ENCODE measurements at places on chromosomes 12 and 14.

GRCh38 chr12:50742776-50743175 is 21.1 kb upstream of the ATF1 start:
- no peak for DNase-seq

GRCh38 chr12:52126050-52126604 is 46.6 kb downstream of the SMIM41 start:
- no peak for DNase-seq

- no peak for DNase-seq
These were observed 585.4 kb downstream of the SNAPC1 start for GRCh38 chr14:62347562-62348011.

DNA sequence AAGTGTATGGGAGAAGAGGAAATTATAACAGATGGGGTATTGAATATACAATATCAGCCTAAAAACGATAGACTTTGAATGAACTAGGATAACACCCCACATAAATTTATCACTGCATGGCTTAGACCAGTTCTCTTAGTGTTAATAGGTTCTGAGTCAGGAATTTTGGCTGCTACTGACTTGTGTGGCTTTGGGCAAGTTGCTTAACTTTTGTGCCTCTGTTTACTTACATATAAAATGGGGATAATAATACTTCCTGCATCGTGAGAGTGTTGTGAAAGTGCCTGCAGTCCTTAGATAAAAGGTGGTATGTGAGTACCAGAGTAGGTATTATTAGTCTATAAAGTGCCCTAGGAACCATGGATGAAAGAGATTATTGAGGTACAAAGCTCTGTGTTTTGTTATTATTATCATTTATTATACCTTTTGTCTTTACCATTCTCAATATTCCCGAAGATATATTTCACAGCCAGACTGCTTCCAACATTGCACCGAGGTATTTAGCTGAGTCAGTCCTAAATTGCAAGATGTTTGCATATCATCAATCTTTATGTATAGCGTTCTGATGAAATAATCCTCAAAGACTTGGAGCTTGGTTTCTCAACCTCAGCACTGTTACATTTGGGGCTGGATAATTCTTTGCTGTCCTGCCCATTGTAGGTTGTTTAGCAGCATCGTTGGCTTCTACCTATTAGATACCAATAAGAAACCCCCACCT is 2.3 kb upstream of the PAWR start:
- no peak for DNase-seq

DNA sequence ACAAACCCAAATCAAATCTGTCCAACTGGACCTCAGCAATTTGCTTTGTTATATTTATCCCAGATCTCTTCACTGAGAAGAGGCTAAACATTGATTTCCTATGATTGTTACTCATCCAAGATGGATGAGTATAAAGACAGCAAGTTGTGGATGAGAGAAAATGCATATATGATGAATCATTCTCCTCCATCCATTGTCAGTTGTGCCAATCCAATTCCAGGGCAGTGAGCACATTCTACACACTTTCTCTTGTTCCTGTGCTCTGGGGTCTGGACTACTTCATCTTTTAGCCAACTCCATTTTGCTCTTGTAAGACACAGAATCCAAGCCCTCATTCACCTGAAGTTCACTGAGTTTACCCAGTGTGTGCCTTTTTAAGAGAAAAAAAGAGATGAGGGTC is 105.7 kb downstream of the GCH1 start:
- no peak for DNase-seq

- DNase-seq, result no peak
These were observed 10.8 kb upstream of the PSMA6 start for GRCh38 chr14:35281341-35281740.

GRCh38 chr14:23352506-23353432 is at the start of gene SLC22A17:
Gene SLC22A17, minus strand, starts transcription at chr14:23352887.
- DNase-seq, result no peak

DNA sequence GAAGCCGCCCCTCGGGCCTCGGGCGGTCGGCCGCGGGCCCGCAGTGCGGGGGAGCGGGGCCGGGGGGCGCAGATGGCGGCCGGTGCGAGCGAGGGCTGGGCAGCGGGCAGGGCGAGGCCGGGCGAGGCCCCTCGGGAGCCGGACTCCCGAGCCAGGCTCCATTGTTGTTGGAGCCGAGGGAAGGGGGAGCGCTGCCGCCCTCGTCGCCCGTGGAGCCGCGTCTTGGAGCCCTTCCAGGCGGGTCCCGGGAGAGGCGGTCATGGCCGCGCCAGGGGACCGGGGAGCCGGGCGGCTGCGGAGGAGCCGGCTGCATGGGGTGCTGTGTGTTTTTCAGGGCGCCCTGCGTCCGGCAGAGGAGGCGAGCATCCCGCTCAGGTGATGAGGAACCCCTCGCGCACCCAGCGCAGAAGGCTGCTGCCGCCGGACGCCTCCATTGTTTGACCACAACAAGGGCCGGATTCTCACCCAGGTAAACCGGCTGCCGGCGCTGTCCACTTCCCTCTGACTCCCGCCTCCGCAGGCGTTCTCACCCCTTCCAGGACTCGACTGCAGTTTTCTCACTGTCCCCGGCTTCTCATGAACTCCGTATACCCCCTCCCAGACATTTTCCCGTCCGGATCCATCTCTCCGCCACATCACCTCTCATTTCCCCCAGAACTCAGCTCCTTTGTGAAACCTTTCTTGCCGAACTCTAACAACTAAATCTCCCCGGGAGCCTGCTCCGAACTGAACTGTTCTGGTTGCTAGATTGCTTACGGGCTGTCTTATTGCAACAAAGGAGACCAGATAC is 732 bp downstream of the ZNF664 start:
- no peak for DNase-seq

DNA sequence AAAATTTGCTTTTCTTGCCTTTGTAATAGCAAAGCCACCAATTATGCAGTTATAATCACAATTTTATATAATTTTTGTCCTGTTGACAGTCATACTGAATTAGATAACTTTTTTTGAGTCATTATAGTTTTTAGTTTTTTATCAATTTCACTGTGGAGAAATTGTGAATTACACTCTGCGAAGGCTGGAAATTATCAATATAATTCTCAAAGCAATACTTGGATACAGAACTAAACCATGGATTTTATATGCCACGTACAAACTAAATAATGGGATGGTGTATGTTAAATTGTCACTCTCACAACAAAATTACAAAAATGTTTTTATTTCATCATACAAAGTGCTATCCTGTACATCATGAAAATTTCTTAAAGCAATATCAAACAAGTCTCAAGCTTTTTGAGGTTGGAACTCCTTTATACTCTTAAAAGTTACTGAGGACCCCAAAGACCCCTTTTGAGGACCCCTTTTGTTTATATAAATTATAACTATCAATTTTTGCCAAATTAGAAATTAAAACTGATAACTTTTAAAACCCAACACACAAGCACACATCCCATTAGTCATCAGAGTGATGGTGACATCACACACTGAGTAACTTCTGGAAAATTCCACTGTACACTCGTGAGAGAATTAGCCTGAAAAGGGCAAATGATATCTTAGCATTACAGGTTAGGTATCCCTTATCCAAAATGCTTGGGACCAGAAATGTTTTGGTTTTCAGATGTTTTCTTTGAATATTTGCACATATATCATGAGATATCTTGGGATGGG is 19.8 kb upstream of the AQP2 start:
- DNase-seq, result no peak

DNA sequence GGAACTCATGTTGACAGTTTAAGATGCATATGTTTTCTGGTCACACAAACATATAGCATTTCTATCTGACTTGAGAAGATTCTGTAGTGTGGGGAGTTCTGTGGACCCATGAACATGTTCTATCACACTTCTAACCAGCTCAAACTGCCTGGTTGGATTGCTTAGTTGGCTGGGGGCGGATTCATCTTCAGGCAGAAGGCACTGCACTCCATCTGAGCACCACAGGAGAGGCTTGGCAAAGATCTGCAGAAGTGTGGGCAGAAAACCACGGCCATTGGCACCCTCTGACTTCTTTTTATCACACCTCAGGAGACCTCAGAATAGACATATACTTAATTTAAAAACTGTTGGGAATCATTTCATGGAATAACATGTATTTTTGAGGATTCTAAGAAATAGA is 68.5 kb downstream of the LIN7A start:
- DNase-seq, result no peak

DNA sequence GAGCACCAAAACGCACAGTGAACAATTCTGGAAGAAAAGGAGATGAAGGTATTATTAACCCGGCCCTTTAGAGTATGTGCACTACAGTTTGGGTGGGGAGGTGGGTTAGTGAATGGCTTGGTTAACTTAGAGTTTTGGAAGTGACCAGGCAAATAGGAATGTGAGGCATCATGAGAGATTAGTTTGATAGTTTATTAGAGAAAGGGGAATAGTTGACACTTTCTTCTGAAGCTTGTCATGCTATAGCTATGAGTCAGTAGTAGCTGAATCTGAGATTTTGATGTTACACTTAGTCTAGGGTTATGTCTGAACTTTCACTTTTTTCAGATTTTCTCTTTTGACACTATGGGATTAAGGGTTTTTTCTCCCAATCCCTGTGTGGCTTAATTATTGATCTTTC is 567.2 kb downstream of the SNAPC1 start:
- no peak for DNase-seq

DNA sequence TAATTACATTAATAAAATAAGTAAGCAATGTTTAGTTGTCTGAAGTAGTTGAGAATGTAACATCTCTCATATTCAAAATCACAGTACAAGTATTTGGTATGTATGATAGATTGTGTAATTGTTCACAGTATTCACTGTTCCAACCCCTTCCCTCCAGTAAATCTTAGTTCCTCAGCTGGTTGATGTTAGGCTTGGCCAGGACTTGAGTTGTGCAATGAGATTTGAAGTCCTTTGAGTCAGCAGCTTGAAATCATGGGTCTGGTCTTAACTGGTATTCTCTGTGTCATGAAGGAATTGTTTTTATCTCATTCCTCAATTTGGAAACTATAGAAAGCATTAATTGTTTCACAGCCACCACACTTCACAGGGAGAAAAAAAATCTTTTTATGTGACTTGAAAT is 477.1 kb downstream of the FSCB start:
- no peak for DNase-seq

- DNase-seq, result no peak
These were observed 16.4 kb upstream of the NUDT4 start for GRCh38 chr12:93361151-93361919.

- DNase-seq, result no peak
These were observed 180.3 kb downstream of the RAD51B start for GRCh38 chr14:67999705-68000384.

GRCh38 chr12:10889226-10889625 is 5.2 kb upstream of the PRH1 start:
- no peak for DNase-seq

- no peak for DNase-seq
These were observed 2.9 kb downstream of the TMEM229B start for GRCh38 chr14:67485501-67486095.

DNA sequence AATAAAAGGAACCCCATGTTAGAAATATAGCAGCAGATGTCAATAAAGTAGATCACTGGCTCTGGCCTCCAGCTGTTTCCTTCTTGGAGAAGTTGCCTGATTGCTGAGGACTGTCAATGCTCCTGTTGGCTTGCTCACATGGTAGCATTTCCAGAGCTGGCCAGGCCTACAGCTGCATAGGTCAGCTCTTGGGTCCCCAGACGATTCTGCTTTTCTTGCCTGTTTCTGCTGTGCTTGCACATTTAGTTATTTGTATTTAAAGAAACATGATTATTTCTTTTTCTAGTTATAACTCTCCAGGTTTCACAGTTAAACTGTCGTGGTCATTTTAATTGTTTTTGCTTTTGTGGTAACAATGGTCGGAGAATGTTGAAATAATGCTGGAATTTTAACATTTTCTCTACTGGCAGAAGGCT is 7.2 kb downstream of the NAV3 start:
- DNase-seq, result no peak

DNA sequence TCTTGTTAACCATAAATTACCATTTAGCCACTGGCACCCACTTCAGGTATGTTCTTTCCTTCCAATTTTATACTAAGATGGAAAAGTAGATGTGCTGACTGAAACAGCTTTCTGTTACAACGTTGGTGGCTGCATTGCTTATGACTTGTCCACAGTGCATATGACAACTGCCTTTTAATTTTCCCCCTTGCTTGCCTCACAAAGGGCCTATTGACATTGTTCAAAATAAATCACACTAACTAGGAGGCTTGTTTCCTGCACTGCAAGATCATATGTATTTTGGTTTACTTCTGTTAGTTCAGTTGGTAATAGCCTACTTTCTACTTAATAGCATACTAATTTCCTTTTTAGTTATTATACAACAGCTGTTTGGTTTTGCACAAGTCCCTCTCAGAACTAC is 55.4 kb downstream of the SCAF11 start:
- no peak for DNase-seq

GRCh38 chr14:56357428-56357827 is 222.2 kb upstream of the TMEM260 start:
- DNase-seq, result no peak

DNA sequence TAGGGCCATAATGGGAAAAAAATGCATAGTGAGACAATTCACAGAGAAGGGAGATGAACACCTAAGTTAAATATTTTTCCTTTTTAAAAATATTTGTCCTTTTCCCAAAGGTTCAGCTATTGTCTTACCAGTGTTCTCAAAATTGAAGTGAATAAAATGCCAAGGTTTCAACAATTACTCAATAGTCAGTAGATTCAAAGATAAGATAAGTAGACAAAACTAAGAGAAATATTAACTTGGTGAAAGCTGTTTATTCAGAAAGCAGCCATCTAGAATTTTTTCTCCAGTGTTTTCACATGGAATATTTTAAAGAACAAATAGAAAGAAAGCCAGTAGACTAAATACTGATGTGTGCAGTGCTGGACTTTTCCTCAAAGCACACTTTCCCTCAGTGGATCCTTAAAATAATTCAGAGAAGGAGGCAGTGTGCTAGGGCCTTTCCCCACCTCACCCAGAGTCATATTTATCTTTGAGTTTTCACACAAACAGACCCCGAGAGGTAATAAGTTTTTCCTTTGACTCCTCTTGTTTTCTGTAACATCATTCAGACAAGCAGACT is 144.5 kb upstream of the PLEKHG7 start:
- no peak for DNase-seq

DNA sequence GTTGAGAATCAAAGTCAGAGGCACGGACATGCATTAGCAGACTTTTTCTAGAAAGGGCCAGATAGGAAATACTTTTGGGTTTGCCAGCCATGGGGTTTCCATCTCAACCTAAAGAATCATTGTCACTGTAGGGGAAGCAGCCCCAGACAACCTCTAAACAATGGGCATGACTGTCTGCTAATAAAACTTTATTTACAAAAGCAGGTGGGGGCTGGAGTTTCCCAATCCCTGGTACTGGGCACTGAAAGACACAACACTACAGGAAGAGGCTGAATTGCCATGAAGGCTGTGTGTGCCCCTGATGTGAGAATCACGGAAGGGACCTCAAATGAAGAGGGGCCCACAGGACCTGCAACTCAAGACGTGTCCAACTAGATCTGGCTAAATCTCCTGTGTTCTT is 62.0 kb upstream of the GPR68 start:
- DNase-seq, result no peak

- no peak for DNase-seq
These were observed 16.0 kb downstream of the RERGL start for GRCh38 chr12:18074001-18074400.

Measured in cortex of kidney (tissue), 1 donor.